Activated CD4-positive, alpha-beta memory T cell treated with anti-CD3 and anti-CD28 coated beads for 36 hours (primary cell): ENCODE measurements at places on chromosomes 13 and 19. TPM values are rescaled to one million over a fixed set of nuclear protein-coding genes. Genes with fewer than 3 reads are reported as not detected.

EEF1AKMT1 gene
- total RNA-seq: 16.5 TPM

ZNF665 gene
- 4.7 TPM for total RNA-seq

SLC1A6 gene
- not detected for total RNA-seq

ZBTB32 gene
- 228 TPM for total RNA-seq

MIA gene
- total RNA-seq: not detected

- DNase-seq: no peak
Measured at GRCh38 chr13:34779171-34779570, 162.9 kb upstream of the NBEA start.

GRCh38 chr19:38841787-38842438, 7.9 kb downstream of the HNRNPL start:
- peak; percentile 57 for DNase-seq
